ENCODE measurements at places on chromosomes 4 and X.

GRCh38 chr4:164614999-164615398 is 138.9 kb upstream of the SMIM31 start:
- DNase-seq = no peak

GRCh38 chrX:19857131-19857530 is 30.3 kb downstream of the SH3KBP1 start:
- DNase-seq = no peak

- no peak for DNase-seq
Observed at GRCh38 chrX:39839371-39839770, 258.4 kb downstream of the BCOR start.

DNA sequence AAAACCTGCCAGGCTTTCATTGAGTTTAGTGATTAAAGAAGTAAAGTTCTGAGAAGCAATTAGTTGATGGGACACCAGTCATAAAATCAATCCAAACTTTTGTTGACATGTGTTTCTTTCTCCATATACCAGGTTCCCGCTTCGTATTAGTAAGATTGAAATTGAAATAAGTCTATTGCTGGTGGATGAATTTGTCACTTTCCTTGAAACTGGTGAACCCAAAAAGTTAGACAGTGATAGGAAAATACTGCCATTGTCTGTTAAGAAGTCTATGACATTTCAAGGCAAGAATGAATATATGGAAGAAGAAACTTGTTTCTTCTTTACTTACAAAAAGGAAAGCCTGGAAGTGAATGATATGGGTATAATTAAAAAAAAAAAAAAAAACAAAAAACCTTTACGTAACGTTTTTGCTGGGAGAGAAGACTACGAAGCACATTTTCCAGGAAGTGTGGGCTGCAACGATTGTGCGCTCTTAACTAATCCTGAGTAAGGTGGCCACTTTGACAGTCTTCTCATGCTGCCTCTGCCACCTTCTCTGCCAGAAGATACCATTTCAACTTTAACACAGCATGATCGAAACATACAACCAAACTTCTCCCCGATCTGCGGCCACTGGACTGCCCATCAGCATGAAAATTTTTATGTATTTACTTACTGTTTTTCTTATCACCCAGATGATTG is at the start of gene CD40LG:
CD40LG (plus strand) TSS at position 482 of the 684 bp plus-strand sequence; CDS start at position 573, 91 bp downstream.
- no peak for DNase-seq

DNA sequence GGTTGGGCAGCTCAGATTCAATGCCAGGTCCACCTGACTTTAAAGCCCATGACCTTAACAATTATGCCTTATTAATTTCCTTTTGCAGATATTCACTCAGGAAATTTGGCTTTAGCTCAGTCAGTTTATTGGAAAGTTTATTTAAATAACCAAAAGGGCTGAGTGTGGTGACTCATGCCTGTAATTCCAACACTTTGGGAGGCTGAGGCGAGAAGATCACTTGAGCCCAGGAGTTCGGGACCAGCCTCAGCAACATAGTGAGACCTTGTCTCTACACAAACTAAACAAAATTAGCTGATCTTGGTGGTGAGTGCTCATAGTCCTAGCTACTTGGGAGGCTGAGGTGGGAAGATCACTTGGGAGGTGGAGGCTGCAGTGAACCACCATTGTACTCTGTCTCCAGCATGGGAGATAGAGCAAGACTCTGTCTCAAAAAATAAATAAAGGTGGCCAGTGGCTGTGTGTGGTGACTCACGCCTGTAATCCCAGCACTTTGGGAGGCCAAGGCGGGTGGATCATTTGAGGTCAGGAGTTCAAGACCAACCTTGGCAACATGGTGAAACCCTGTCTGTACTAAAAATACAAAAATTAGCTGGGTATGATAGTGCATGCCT is 43.3 kb downstream of the RHOH start:
- no peak for DNase-seq

DNA sequence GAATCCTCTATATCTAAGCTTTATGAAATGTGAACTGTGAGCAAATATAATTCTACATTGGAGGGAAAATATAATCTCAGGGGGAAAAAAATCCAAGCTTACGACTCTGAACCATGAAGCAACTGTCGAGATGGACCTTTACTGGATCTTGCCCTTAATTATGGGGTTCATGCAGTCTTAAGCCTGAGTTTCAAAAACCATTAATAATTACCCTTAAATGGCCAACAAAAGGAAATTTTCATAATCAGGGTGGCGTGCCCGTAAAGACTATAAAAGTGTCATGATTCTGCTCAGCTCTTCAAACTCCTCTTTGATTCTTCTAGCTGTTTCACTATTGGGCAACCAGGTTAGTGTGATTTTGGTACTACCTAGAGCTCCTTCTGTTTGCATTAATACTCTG is at the start of gene S100G:
S100G (plus strand) TSS at position 301 of the 400 bp plus-strand sequence. CDS start 849 bp downstream, outside the sequence.
- DNase-seq = no peak

DNA sequence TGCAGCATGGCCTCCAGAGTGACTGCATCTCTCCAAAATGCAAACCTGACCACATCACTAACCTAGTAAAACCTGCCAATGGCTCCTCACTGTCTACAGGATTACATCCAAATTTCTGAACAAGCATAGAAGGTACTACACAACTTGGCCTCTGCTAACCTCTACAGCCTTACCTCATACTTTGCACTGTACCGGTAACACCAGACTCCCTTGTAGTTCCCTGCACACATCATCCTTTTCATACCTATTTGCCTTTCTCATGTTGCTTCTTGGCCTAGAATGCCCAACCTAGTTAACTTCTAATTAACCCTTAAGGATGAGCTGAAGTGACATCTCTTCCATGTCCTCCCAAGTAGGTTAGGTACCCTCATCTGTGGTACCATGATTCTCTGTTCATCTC is 33.4 kb upstream of the KCNE5 start:
- no peak for DNase-seq

DNA sequence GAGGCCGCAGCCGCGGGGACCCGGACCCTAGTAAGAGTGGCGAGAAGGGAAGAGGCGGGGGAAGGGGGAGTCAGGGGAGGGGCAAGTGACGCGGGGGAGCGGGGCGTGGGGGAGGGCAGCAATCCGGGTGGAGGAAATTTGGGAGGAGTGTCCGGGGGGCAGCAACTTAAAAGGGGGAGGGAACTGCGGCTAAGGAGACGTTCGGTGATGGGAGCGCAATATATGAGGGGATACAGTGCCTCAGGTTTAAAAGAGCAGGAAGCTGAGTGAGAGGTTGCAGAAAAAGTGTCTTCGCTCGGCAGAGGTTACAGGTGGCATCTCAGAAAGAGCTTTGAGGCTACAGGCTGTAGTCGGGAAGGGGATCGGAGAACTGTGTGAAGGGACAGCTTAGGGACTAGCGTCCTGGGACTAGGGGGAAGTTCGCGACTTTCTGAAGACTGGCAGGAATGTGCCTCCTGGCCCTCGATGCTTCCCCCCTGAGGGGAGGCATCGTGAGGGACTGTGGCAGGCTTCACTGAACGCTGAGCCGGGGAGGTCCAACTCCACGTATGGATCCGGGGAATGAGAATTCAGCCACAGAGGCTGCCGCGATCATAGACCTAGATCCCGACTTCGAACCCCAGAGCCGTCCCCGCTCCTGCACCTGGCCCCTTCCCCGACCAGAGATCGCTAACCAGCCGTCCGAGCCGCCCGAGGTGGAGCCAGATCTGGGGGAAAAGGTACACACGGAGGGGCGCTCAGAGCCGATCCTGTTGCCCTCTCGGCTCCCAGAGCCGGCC is 519 bp downstream of the FOXO4 start:
- no peak for DNase-seq

- DNase-seq = no peak
Observed at GRCh38 chr4:104491481-104492182, 3.1 kb downstream of the CXXC4 start.

DNA sequence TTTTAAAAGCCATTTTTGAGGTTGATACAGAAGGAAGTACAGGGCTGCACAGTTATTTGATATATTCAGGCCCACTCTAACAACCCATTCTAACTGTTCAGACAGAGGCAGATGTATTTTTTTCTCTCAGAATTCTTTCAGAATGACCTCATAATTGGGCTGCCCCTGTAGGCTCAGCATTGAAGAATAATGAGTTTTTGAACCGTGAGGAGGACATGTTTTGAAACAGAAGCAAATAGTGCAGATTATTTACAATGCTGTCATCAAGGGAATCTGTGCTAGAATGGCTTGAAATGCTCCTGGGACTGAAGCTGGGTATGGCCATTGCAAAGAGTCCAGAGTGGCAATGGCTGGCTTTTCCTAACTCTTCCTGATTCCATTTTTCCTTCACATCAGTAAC is 158.1 kb downstream of the SOX3 start:
- no peak for DNase-seq

- DNase-seq = no peak
Observed at GRCh38 chr4:140738139-140738538, 18.0 kb downstream of the TBC1D9 start.

DNA sequence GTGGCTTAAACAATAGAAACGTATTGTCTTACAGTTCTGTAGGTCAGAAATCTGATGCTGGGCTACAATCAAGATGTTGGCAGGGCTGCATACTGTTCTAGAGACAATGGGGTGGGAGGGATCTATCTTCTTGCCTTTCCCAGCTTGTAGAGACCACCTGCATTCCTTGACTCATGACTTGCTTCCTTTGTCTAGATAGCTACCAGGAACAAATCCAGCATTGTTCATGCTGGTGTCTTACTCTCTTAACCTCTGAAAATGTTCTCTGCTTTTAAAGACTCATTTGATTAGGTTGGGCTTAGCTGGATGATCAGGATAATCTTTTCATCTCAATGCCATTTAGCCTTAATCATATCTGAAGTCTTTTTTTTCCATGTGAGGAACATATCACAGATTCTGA is 169.0 kb downstream of the ZNF330 start:
- no peak for DNase-seq

- DNase-seq = no peak
Observed at GRCh38 chr4:42633605-42634388, 23.1 kb downstream of the ATP8A1 start.

DNA sequence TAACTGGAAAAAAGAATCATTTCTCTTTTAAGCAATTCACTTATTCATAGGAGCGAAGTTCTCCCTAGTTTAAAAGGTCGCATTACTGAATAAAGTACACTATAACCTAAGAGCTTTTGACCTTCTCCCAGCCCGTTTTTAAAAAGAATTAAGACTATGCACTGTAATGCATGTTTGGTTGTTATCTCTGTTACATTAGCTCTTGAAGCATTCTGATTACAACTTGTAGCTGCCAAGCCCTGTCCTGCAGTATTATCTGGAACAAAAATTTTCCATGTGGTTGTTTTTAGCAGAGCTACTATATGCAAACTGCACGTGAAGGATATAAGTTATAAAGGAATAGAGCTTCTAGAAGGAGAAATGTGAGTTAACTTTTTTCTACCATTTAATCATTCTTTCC is 8.1 kb downstream of the GAB1 start:
- DNase-seq = no peak

- DNase-seq = no peak
Observed at GRCh38 chr4:37383579-37384229, 139.2 kb downstream of the NWD2 start.

DNA sequence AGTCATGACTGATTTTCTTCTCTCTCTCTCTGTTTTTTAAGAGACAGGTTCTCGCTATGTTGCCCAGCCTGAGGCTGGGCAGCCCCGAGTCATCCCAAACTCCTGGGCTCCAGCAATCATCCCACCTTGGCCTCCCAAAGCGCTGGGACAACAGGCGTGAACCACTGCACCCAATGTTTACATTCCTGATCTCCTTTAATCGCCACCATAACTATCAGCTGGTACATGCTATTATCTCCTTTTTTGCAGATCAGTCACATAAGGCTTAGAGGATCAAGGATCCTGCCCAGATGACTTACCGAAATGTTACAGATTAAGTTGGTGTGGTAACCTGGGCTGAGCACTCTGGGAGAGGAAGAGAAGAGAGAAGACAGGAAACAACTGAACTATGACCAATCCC is 1.5 kb upstream of the USP46 start:
- DNase-seq = no peak

- DNase-seq = no peak
Observed at GRCh38 chrX:129445436-129445835, 77.9 kb downstream of the SMARCA1 start.

DNA sequence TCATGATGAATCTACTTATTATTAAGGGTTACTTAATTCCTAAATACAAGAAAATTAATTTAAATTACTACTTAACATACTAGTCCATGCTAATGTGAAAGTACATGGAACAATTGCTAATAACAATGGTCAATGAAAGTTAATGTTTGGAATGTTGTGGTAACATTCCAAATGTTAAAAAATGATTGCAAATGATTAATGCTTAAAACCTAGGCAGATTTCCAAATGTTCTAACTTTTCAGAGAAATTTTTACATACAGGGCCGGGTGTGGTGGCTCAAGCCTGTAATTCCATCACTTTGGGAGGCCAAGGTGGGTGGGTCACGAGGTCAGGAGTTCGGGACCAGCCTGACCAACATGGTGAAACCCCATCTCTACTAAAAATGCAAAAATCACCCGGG is 1851.3 kb upstream of the PCDH7 start:
- no peak for DNase-seq

DNA sequence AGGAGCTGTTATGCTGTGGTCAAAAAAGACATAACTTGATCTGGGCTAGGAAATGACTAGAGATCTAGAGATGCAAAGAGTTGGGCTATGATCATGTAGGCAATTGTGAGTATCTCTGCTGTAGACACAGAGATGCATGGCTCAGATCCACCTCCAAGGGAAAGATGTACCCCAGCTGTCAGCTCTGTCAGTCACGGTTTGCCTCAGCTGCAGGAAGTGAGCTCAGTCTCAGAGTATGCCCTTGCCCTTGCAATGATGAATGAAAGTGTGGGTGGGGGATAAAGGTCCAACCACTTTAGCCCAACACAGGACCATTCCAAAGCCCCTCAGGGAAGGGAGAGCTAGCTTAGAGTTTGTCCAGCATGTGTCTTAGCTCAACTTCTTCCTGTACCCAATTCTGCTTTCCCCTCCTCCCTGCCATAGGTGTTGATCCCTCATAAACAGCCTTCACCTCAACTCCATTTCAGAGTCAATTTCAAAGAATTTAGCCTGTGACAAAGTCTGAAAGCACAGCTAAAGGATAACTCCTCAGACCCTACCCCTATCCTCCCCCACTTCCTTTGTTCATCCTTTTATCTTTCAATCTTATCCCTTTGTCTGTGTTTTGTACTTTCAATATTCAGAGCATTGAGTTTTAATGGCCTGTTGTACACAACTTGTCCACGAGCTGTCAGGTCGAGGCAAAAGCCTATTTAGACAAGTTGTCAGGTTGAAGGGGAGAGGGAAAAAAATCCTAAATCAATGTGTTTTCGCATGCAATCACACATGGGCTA is 90.6 kb downstream of the MID1IP1 start:
- no peak for DNase-seq
